HL-60 (cell line): ENCODE measurements at places on chromosomes 2 and 18.

- no peak for DNase-seq
These were observed 60.3 kb downstream of the ATIC start for GRCh38 chr2:215371915-215372897.

DNA sequence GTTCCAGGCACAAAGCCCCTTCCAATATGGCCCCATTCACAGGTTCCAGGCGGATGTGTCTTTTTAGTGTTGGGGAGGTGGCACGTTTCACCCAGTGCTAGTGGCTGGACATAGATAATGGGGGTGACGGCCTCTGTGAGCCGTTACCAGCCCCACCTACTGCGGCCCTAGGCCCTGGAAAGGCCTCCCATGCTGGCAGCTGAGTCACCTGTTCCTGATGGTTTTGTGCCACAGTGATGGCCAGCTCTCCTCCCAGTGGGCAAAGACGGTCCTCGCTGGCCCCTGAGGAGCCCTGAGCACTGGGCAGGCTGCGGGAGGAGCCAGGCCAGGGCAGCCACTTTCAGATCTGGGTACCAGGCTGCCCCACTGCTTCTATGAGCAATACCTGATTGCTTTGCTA, 40.0 kb upstream of the GPC1 start:
- no peak for DNase-seq

GRCh38 chr2:101991721-101992145, at the start of gene IL1R2:
Gene IL1R2 (plus strand): TSS chr2:101991960. CDS start chr2:102008576, 16,616 bp downstream.
- peak; percentile 57 for DNase-seq

DNA sequence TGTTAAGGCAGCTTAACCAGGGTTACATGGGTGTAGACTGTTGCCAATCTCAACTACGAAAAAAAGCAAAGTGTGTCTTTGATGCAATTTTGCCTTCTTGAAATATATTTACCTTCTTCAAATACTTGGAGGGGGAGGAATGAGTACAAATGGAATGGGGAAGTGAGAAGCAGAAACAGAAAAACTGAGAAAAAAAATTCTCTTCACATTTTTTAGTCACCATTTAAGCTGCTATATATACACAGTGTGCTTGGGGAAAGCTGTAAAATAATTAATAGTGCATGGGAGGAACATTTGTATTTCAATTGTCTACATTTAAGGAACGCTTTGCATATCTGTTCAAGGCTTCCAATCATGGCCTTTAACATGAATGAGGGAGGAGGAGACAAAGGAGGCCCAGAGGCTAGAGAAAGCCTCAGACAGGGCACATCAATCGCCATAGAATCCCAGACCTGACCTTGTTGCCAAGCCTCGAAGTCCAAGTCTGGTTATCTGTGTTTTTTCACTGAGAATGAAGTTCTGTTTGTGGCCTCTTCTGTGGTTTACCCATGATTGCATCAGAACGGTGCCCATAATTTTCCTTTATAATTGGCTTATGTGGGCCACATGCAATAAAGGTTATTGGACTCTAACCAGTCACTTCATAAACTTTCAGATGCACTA, 158.6 kb downstream of the PIK3C3 start:
- DNase-seq = peak; percentile 63

DNA sequence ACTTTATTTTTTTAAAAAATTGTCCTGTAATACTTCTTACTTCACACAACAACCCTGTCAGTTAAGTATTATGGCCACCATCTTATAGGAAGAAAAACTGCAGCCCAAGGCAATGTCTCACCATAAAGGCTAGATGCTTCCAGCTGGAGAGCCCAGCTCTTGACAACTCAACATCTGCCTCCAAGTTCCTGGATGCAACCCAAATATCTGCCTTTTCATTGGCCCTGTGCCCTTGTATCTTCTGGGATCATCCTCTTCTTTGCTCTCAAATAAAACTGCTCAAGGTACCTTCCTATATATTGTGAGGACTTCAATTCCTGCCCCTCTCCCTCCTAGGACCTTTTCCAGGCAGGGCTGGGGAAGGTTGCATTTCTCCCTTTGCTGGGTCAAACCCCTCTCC, 69.5 kb downstream of the BIN1 start:
- no peak for DNase-seq

GRCh38 chr2:37267685-37268084, 36.2 kb downstream of the NDUFAF7 start:
- no peak for DNase-seq

DNA sequence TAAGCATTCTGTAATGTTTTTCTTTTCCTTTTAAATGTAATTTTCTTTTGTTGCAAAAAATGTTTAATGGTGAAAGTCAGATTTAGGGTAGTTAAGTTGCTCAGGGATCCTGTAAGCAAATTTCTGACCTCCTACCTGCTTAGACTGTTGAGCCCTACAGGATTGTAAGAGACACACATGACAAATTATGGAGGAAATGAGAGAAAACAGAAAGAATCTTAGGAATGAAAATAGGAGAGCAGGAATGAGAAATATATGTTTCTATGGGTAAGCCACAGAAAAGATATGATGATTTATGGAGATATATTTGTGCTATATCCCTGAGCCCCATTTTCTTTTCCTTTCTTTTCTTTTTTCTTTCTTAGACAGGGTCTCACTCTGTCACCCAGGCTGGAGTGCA, 28.3 kb downstream of the CYBRD1 start:
- no peak for DNase-seq

- no peak for DNase-seq
These were observed 71.9 kb downstream of the EPC2 start for GRCh38 chr2:148716378-148716920.

DNA sequence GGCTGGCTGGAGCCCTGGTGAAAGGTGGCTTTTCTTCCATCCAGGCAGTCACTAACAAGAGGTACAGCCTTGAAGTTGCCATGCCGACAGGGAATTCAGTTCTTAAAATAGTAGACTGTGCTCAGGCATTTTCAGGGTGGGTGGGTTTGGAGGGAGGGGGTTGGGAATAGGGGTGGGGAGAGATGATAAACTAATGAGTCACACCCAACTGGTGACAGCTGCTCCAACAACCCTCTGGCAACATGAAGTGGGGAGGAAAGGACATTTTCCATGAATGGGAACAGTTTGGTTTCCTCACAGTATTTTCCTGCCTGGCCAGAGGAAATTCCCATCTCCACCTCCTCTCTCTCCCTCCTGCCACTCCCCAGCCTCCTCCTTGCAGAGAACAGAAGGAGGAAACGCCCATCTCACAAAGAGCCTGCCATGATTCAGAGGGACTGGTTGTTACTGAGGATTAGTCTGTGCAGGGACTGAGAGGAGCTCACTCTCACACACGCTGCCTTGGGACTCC, 113.0 kb upstream of the SLC1A4 start:
- DNase-seq = no peak

DNA sequence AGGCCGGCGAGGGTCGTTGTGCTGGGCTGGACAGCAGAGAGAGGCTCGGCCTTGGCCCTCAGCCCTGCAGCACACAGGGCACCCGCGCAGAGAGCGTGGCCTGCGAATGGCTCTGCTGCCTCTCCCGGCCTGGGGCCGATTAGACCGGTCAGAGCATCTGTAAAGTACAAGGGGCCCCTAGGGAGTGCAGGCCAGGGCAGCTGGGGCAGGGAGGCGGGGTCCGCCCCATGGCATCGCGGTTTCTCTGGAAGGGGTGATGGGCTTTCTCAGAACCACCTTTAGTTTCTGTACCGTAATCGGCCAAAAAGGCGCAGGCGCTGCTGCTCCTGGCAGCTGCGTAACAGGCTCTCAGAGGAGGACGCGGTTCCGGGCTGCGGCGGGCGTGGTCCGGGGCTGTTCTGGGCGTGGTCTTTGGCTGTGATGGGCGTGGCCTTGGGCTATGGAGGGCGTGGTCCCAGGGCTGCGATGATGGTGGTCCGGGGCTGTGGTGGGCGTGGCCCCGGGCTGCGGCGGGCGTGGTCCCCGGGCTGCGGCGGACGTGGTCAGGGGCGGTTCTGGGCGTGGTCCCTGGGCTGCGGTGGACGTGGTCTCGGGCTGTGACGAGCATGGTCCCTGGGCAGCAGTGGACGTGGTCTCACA, 1.5 kb upstream of the GPR148 start:
- peak; percentile 11 for DNase-seq

- no peak for DNase-seq
These were observed 777.5 kb upstream of the ID2 start for GRCh38 chr2:7904319-7904718.

GRCh38 chr2:16006537-16007166, 66.3 kb downstream of the MYCN start:
- no peak for DNase-seq

- peak; percentile 47 for DNase-seq
These were observed 593 bp upstream of the ACTR2 start for GRCh38 chr2:65227020-65227455.

DNA sequence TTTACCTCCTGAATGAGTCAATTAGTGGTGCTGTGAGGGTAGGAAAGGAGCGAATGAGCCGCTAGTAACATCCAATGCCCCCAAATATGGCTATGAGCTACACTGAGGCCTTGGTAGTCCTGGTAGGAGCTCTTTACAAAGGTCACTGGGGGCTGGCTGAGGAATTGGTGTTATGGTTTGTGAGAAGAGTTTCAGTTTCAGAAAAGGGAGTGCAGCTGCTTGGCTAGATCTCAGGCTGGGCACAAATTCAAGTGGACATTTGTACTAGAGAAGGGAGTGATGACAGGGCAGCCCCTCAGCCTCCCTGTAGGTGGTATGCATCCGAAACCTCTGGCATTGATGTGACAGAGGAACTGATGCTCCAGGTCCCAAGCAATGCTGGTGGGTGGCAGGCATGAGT, 13.9 kb upstream of the PAIP2B start:
- no peak for DNase-seq

DNA sequence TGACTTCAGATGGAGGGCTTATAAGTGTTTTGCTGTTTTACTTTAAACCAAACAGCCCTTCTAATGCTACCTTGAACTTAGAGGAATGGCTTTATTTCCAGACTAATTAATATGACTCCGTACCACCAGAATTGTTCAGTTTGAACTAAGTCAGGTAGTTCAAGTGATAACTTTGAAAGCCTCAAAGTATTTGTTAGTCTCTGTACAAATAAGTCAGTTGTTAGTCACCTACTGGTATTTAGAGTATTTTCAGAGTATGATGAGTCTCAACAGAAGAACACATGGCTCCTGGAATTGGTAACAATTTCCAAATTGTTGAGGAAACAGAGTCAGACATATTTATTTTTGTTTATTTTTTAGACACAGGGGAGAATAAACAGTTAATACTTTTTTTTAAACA, 381.8 kb upstream of the NRXN1 start:
- DNase-seq = no peak

DNA sequence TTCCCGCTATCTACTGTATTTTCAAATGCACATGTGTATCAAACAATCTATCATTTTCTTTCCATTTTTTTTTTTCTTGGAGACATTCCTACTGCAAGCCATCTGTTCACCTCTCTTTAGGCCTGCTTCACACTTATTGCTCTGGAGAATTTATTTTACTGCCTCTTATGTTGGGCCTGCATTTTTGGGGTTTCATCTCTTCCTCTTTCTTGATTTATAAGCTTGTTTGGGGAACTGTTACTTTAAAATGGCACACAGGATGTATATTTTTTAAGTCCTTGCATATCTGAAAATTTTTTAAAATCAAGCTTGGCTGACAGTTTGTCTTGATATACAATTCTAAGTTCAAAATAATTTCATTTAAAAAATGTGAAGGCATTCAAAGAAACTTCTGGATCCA, 3.5 kb upstream of the RAB27B start:
- no peak for DNase-seq

DNA sequence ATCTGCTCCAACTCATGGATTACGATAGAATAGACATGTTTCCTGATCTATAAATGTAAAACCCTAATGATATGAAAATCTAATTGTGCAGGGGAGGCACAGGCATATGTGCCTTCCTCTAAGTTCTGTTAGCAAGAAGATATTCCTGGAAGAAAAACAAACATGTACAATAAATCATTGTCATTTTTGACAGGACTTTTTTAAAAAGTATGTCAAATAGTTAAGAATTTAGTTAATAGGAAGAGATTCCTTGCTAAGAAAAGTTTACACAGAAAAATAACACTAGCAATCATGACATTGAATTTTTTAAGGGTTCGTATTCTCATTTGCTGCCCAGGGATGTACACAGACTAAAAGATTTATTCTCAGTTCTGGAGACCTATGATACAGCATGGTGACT, 15.3 kb upstream of the CREB1 start:
- DNase-seq = no peak

GRCh38 chr18:8945514-8945913, 157.0 kb upstream of the NDUFV2 start:
- no peak for DNase-seq

DNA sequence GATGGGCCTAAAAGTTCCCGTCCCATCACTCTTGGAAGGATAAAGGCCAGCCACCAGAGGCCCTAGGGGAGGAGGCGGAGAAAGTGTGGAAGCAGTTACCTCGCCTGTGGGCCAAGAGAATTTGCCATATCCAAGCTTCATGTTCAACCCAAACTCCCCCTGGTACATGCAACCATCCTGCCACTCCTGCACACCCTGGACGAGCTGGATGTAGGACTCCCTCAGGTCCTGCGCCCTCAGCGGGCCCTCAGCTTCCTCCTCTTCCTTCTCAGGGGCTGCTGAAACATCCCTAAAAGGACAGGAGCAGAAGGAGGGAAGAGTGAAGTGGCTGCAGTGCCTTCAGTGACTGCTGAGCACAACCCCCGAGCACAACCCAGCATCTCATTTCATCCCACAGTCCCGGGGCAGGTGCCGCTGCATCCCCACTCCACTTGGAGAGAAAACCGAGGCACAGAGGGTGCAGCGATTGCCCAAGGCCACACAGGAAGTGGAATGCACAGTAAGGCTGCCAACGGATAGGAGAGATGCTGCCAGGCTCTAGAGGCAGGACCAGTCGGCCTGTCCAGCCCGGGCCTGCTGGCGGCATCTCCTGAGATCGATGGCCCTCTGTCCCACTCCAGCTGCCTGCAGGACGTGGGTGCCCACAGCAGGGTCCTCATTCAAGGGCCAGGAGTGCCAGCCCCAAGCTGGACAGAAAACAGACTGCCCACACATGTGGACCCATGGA, 2.9 kb downstream of the ANKMY1 start:
- no peak for DNase-seq

GRCh38 chr2:229118336-229118735, 152.8 kb downstream of the PID1 start:
- no peak for DNase-seq

DNA sequence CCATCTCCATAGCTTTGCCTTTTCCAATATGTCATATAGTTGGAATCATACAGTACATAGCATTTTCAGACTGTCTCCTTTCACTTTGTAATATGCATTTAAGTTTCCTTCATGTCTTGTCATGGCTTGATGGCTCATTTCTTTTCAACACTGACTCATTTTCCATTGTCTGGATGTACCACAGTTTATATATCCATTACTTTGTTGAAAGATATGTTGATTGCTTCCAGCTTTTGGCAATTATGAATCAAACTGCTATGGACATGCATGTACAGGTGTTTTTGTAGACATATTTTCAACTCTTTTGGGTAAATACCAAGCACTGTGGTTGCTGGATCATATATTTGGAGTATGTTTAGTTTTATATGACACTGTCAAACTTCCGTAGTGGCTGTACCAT, 26.3 kb downstream of the ACSL3 start:
- no peak for DNase-seq

- DNase-seq = no peak
These were observed 42.0 kb downstream of the DTNA start for GRCh38 chr18:34752056-34752455.

- no peak for DNase-seq
These were observed 79.7 kb downstream of the PRKCE start for GRCh38 chr2:45731141-45731540.

- DNase-seq = no peak
These were observed 17.3 kb downstream of the OTOF start for GRCh38 chr2:26460613-26461031.

GRCh38 chr2:134413430-134413829, 159.6 kb downstream of the MGAT5 start:
- DNase-seq = no peak
